ENCODE measurements at places on chromosomes 11 and 22.

DNA sequence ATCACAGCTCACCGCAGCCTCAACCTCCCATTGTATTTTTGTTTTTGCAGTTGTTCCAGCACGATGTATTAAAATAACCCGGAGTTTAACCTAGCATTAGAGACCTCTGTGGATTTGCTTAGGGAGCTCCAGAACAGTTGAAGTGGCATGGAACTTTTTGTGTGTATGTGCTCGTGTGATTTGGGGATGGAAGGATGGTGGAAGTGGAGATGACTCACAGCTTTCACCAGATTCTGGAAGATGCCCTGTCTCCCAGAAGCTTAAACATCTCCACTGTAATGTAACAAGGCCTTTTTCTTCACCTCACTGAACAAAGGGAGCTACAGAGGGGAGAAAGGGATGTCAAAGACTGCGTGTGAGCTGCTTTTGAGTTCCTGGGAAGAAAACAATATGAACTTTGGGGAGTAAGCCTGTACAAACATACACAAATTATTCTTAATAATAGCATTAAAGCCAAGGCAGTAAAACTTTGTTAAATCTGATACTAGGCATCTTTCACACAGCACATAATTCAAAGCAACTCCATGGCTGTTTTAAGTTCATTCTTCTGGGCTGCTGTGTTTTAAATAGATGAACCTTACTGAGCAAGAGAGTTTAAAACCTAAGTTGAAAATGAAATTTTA lies 226.4 kb downstream of the ADAMTS15 start:
- no peak for DNase-seq

DNA sequence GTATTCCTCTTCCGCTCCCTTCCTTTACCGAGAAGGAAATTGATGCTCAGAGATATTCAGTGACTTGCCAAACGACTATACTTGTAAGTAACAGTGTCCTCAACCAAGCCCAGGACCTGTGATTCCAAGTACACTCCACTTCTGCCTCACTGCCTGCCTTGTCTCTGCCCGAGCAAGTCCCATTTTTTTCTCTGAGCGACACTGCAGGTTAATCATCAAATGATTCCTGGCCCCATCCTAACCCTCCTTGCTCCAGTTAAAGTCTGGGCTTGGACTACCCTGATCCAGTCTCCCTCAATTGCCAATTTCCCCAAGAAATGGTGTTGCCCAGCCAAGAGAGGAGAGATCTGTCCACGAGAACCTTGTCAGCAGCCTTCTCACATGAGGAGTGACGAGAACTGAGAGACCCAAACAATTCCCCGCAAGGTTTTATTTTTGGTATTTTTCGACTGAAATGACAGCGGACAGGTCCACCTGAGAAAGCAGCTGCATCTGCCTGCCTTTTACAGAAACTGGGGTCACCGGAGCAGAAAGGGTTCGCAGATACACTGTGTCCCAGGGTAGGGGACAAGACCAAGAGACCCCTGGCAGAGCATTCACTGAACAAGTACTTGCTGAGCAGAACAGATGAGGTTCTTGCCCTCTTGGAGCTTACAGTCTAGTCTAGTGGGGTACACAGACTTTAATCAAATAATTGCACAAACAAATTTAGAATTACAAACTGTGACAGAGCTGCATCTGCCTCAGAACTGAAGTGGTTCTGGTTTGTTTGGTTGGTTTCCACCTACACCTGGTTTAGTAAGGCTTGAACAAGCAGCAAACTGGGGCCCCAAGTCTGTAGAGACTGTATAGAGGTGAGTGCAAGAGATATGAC lies 11.4 kb downstream of the POU2AF1 start:
- DNase-seq = no peak

GRCh38 chr11:28447226-28447625 lies 339.0 kb downstream of the METTL15 start:
- no peak for DNase-seq

DNA sequence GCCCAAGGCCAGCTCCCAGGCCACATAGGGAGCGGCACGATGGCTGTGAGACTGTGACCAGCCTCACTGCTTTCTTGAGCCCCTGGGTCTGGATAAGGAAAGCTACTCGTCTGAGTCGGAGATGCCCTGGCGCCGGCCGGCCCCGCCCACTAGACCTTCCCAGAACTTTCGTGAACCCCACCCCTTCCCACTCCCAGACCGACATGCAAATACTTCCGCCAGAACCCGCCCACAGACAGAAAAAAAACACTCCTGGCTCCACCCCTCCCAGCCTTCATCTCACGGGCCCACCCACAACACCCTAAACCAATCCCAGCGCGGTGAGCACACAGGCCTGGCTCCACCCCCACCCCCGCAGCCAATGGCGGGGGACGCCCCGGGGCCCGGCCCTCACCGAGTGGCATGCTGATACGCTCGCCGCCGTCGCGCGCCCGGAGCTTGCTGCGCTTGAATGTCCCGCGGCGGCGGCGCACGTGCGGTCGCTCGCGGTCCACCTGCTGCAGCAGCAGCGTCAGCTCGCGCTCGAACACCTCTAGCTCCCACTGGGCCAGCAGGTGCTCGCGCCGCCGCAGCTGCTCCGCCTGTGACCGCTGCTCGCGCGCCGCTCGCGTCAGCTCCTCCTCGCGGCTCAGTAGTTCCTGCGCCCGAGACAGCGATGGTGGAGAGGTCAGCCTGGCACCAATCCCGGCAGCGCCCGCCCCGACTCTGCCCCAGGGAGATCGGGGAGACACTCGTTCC lies 7.0 kb downstream of the MAP3K11 start:
- DNase-seq = no peak

- no peak for DNase-seq
Measured at GRCh38 chr22:50027639-50028537, 15.3 kb upstream of the IL17REL start.

DNA sequence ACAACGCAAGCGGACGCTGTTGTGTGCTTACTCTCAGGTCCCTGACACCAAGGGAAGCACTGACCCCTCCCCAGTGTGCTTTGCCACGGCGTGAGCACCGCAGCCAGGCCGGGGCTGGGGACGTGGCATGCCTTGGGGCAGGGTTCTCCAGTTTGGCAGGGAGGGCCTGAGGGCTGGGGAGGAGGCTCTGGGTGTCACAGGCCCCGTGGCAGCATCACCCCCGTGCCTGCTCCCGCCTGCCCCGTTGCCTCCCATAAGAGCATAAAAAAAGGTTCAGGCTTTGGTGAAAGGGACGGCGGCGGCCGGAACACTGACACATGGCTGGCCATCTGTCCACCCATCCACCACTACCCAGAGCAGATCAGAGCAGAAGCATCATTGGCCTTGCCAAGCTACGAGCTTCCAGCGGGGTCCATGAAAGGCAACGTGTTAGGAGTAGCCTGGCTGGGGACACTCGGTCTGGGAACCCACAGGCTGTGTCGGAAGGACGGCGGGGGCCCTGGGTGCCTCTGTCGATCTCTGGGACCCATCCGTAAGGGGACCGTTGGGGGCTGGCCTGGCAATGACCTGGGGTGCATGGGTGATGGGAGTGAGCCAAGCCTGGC lies 183.0 kb downstream of the IGLL1 start:
- DNase-seq = no peak

DNA sequence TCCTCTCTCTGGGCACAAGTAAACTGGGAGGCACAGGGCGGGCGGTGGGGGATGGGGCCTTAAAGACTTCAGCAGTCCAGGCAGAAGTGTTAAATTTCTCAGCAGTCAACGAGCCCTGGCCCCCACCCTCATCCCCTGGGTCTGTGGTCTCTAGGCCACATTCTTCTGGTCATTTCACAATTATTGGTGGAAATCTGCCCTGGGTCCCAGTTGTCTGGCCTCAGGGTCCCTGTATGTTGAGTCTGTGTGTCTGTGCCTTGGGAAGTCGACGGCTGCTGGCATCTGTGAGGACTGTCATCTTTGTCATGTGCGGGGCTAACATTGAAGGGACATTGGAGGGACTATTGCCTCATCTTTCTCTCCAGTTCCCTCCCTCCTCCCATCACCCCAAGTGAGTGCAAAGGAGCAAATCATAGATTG lies 1.7 kb downstream of the TSPAN18 start:
- DNase-seq = no peak

DNA sequence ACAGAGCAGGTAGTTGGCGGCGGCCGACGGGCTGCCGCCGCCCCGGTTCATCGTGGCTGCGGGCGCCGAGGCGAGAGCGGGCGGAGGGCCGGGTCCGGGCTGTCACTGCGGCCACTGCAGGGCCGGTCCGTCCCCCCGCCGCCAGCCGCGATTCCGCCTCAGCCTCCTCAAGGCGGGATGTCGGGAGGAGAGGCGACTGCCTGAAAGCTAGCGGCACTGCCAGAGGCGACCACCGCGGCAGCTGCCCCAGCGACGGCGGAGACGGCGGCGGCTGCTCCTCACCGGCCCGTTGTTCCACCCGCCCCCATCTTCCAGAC lies 234 bp downstream of the SESN3 start:
- no peak for DNase-seq

GRCh38 chr22:36862251-36863242 lies 1.7 kb downstream of the NCF4 start:
- no peak for DNase-seq

DNA sequence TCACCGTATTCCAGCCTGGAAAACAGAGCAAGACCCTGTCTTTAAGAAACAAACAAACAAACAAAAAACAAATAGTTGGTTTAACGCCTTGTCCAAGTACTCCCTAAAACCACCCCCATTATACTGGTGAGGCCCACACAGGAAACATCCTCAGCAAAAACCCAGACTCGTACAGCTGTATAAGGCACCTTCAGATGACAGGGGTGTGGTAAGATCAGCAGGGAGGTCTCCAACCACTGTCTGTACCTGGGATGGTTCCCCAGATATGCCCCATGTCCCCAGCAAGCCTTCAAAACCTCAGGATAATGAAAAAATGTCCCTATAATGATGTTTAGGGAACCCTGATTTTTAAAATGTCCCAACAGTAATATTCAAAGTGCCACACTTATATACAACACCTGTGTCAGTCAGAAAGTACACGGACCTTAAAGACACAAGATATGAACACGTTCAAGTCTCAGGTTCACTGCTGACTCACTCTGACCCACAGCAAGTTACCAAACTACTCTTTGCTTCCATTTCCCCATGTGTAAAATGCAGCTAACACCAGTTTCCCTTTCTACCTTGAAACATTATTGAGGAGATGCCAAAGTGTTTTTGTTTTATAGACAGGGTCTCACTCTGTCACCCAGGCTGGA lies 9.3 kb downstream of the SF3A1 start:
- DNase-seq = no peak
